ENCODE measurements at places on chromosomes 6 and 20.

DNA sequence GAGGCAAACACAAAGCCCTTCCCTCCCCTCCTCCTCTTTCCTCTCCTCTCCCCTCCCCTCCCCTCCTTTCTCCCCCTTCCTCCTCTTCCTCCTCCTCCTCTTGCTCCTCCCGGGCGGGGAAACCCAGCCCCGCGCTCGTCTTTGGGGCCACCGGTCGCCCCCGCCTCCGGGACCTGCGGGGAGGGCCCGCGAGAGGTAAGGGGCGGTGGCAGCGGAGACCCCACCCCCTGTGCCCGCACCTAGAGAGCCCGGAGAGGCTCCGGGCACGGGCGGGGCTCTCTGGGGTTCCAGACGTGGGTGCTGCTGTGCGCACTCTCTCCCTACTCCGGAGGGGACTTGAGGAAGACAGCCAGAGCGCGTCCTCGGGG is at the start of gene RIN2:
Gene RIN2 (plus strand): TSS at position 126 of the 368 bp plus-strand sequence. CDS start 131,344 bp downstream, outside the sequence.
- DNase-seq: no peak

DNA sequence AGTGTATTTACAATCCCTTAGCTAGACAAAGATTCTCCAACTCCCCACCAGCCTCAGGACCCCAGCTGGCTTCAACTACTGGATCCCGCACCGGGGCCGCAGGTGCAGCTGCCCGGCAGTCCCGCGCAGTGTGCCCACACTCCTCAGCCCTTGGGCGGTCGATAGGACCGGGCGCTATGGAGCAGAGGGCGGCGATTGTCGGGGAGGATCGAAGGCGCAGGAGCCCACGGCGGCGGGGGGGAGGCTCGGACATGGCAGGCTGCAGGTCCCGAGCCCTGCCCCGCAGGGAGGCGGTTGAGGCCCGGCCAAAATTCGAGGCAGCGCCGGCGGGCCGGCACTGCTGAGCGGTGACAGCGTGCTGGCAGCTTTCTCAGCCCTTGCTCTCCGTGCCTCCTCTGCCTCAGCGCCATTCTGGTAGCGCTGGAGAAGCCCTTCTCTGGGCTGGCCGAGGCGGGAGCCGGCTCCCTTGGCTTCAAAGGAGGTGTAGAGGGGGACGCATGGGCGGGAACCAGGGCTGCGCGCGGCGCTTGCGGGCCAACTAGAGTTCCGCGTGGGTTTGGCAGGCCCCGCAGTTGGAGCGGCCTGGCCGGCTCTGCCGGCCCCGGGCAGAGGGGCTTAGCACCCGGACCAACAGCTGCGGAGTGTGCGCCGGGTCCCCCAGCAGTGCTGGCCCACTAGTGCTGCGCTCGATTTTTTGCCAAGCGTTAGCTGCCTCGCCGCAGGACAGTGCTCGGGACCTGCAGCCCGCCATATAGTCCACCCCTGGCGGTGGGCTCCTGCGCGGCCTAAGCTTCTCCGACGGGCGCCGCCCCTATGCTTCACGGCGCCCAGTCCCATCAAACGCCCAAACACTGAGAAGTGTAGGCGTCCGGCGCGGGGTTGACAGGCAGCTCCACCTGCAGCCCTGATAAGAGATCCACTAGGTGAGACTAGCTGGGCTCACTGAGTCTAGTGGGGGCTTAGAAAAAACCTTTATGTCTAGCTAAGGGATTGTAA is 32.4 kb upstream of the KIF13A start:
- no peak for DNase-seq

DNA sequence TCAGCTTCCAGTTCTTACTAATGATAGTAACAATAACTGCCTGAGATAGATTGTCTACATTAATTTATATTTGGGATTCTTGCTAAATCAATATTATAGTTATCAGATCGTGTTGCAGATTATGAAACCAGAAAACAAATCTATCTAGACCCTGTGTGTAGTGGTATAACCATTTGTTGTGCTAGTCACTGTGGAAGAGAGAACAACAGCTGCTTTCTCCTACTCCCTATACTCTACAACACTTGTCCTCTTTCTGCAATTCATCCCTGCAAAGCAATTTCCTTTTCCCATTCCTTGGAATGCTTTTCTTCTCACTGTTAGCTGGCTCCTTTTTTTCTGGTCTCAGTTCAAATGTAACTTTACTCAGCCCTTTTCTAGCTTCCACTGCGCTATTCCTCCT is 8.3 kb downstream of the COX7A2 start:
- DNase-seq: no peak

- DNase-seq: no peak
Measured at GRCh38 chr6:87281426-87281825, 41.0 kb upstream of the SMIM8 start.

- DNase-seq: peak; percentile 45
Measured at GRCh38 chr6:7846966-7847818, 63.4 kb downstream of the TXNDC5 start.

DNA sequence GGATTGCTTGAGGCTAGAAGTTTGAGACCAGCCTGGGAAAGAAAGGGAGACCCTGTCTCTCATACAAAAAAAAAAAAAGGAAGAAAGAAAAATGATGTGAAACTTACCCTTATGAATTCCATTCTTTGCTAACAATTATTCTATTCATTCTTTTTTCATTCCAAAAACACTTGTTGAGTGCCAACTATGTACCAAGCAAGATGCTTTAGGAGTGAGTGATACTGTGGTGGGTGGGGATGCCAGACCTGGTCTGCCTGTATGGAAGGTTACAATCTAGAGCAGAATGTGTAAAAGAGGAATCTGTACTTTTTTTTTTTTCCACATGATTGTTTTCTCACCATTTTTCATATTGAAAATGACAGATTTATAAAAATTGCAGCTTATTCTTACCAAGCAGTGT is 73.8 kb upstream of the TULP1 start:
- DNase-seq: peak; percentile 25

GRCh38 chr6:21780679-21781078 is 187.1 kb downstream of the SOX4 start:
- peak; percentile 58 for DNase-seq

DNA sequence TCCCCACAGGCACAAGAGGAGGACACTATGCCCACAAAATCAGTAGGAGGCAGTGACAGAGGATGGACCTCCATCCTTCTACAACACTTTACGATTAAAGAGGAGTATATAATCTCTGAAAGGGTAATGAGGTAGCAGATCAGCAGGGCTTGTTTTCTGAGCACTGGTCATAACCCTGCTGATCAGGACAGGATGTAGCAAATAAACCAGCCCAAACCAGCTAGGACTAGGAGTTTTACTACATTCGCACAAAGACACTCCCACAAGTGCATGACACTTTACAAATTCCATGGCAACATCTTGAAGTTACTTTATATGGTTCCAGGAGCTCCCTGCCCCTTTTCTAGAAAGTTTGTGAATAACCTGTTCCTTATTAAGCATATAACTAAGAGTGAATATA is 73.3 kb upstream of the CHD6 start:
- no peak for DNase-seq

GRCh38 chr20:46997187-46997586 is 102.5 kb downstream of the EYA2 start:
- no peak for DNase-seq

DNA sequence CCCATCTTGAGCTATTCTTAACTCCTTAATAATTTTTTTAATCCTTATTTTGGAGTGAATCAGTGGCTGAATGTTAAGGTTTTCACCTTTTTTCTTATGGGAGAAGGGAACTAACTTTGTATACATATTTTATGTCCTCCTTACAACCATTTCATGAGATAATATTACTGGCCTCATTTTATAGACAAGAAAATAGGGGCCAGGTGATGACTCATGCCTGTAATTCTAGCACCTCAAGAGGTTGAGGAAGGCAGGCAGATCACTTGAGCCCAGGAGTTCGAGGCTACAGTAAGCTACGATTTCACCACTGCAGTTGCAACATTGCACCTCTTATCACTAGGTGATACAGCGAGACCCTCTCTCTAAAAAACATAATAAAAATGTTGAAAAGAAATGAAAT is 128.7 kb downstream of the TMEM242 start:
- DNase-seq: no peak

DNA sequence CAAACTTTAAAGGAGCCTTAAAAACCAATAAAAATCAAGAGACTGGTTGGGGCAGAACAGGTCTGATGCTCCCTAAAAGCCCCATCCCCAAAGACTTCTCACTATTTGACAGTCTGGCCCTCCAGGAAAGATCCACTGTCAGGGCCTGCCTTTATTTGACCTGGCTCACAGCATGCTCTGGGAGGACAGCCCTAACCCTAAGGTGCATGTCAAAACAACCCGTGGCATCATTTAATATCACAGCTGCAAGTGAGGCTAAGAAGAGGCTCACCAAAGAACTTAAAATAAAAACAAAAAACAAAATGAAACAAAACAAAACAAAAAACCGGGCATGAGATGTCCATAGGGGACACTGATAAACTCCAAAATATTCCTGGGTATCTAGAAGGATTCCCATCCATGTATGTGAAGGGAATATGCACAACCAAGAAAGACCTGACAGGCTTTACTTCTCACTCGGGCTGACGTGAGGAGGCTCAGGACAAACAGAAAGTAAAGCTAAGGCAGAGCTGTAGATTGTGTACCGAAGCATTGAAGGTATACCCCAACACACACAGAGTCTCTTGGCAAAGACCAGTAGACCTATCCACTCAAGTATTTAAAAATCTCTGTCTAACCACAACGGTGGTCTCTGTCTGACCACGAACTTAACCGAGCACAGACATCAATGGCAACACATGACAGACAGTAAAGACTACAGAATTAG is 57.3 kb downstream of the AHI1 start:
- no peak for DNase-seq

Data from fibroblast of upper back skin (primary cell).